Skin of body (tissue), 3 donors: ENCODE measurements at places on chromosomes 6 and 20.

DNA sequence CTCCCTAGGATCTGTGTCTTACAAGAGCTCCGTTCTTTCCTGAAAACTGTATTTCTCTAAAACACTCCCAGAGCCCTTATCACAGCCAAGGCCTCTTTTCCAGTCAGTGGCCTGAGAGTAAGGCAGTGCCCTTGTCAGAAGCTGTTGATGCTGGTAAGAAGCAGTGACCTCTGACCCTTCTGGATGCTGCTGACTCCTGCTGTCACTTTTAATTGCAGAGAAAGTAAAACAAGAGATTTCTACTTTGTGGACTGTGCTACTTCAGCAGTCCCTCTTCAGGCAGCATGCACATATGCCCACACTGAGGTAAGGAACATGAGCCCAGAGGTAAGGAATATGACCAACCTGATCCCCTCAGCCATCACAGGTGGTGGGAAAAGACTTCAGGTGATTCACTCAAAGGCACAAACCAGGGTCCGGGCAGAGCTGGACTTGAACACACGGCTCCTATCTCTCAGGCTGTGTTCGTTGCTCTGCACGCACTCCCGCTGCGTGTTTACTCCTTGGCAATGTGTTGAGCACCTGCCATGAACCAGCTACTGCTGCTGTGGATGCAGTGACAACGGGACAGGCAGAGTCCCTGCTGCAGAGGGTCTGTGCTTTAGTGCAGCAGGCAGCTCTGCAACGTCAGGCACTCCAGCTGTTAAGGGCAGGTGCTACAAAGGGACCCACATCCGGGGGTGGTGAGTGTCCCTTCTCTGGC lies 201.9 kb upstream of the CST7 start:
- no peak for DNase-seq

DNA sequence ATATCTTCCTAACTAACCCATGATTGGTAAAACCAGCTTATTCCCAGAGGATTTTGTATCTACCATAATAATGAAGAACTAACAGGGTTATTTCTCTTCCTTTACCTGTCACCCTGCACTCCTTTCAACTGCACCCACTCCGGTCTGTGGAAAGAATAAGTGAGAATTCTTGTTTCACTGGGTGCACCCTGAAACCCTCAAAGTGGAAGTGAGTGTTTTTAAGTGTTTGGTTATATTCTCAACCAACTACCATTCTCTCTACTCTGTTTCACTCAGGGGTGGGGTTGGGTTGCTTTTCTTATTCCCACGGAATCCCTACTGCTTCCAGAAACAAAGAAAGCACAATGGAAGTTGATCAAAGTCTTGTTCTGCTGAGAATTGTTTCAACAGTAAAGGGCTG lies 42.6 kb upstream of the KHDRBS2 start:
- DNase-seq = no peak

GRCh38 chr6:99287523-99287922 lies 62.0 kb downstream of the FAXC start:
- no peak for DNase-seq

DNA sequence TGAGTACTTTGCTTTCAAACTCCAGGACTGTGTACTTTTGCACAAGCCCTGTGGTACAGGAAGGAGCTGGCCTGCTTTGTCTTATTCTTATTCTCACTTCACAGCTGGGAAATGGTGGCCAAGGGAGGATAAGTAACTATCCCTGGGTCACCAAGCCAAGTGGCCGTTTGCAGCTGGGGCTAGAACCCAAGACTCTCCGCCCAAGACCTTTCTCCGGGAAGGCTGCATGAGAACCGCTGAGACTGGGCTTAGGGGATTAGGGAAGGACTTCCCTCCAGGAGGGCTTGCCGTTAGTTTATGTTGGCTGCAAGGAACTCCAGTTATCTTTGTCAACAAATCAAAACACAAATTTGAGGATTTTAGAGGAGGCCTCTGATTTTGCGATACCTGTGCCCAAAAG lies 343.2 kb upstream of the RNF24 start:
- no peak for DNase-seq

DNA sequence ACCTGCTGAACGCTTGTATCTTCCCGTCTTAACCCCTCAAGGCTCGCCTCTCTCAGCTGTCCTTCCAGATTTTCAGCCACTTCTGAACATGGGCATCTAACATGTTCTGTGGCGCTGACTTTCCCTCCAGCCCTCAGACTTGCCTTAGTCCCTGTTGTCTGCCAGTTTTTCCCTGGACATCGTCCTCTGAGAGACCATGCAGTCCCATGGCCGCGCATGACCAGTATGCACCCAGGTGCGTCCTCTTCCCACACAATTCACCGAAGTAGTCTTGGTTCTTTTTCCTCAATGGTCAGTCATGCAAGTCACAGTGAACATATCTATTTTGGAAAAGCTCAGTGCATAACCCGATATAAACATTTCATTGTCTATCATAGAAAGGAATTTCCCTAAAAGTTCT lies 9.2 kb downstream of the TUBB2B start:
- no peak for DNase-seq

- no peak for DNase-seq
Observed at GRCh38 chr6:114063956-114064355, 93.0 kb upstream of the HDAC2 start.

DNA sequence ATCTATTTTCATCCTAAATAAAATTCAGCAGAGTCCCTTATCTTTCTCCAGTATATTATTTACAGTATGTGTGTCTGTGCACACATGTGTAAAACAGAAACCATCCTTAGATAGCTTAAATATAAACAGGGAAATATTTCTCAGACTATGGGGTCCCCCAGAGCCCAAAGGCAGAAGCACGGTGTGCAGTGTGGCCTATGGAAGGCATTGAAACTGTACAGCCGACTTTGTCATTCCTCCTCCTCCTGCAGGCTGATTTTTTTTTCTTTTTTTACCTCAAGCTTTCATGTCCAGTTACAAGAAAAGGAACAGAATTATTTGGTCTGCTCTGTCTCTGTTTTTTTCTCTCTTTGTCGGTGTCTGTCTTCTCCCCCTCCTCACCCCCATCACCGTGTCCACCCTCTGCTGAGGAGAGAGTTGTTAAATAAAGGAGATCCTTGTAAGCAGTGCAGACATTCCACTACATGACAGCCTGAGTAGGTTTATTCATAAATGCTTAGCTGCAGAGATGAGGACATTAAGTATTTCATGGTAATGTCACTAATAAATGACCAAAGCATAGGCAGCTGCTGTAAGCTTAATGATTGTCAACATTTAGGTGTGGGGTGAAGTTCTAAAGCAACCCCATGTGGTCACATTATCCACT lies 31.8 kb upstream of the SLC35D3 start:
- no peak for DNase-seq

DNA sequence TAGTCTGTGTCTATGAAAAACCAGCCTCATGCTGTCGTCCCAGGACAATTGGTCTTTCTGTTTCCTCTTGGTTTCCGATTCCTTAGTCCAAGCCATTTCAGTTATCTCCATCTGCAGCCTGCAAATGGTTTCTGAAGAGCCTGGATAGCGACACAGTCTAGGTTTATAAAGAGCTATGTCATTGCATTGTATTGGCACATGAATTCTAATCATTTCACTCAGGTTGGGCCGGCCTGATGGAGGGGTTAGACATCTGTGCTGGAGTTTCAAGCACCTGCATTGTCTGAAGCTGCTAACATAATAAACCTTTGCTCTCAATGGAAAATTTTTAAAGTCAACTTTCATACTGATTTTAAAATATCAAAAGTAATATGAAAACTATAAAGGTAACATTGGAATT lies 232.6 kb upstream of the MAP3K7 start:
- no peak for DNase-seq

DNA sequence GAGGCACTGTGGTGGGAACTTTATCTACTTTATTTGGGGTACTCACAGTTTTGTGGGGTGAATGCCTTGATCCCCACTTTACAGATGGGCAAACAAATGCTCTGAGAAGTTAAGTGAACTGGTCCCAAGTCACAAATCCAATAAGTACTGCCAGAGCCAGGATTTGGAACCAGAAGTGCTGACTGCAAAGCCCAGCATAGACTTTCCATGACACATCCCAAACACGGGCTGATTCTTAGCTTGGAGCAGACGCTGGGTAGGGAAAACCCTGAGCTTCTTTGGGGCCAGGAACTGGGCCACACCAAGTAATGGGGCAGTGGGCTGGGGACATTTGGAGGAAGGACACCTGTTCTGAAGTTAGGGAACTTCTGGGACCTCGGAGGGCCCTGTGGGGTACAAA lies 20.3 kb downstream of the RIN2 start:
- no peak for DNase-seq
